ENCODE measurements at places on chromosomes 2 and 18.

DNA sequence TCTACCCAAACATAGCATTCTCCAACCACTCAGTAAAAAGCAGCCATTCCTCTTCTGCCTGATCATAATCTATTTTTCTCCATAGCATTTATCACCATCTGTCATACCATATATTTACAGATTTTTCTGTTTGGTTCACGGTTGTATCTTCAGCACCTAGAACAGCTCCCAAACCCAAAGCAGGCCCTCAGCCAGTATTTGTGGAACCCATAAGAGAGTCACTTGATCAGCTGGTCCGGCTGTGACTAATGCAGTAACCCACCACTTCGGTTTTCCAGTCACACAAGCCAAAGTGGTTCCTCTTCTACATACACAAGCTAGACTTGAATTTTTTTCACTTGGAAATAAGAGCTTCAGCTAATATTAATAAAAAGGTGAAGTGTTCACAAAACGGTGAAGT lies 511.6 kb upstream of the CELF4 start:
- DNase-seq = no peak

GRCh38 chr2:221816566-221816965 lies 244.5 kb upstream of the EPHA4 start:
- no peak for DNase-seq

DNA sequence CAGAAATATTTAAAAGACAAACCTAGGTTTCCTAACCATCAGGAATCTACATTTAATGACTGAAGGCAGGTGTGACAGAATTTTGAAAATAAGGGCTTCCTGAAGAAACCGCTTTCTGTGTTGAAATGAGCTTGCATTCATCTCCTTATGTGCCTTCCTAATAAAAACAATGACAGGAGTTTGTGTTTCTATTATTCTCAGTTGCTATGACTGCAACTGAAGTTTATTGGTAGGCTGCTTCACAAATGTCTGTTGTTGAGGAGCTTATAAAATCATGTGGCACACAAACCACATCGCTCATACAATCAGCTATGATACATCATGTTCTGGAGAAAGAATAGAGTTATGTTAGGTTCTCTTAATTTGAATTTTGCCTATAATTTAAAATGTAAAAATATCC lies 362.7 kb upstream of the SLC8A1 start:
- no peak for DNase-seq

DNA sequence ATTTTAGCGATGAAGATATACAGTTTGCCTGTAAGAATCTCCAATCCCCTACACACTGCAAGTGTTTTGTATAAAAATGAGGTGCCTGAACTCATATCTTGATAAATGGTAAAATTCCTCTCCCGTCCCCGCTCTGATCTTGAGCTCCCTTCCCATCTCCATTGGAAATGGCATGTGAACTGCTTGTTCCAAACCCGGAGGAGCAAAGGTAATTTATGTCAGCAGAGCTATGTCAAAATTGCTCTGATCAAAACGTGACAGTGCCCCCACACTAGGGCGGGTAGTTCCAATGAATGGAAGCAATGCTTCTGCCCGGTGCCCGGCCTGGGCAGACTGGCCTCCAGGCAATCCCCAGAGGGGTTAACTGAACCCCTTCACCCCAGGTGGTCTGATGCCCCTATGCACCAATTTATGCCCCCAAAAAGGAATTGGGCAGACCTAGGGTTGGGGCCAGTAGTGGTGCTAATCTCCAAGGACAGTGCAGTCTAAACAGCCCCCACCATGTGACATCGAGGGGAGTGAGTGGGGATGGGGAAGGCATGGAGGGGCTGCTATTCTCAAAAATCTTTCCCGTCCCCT lies 3.6 kb upstream of the GMPPA start:
- no peak for DNase-seq

DNA sequence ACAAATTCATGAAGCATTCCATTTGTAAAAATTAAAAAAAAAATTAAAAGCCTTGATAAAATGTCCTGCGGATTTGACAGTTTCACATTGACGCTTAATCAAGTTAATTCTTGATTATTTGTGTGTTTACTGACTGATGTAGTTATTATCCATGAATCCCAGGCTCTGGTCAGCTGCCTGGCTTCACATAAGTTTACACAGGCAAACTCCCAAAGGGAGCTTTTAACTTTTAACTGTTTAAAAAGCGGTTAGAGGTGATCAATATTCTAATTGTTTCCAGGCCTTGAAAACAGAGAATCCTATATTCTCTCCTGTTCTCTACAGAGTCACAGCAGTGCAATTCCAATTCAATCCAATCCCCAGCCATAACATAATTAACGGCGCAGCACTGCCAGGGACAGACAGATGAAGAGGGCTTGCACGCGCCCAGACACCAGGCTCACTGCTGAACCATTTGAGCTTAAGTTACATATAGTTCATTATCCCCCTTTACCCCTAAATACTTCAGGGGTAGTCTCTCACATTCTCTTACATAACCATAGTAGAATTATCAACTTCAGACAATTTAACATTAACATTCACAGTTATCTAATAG lies 47.5 kb downstream of the ATP8B1 start:
- no peak for DNase-seq

DNA sequence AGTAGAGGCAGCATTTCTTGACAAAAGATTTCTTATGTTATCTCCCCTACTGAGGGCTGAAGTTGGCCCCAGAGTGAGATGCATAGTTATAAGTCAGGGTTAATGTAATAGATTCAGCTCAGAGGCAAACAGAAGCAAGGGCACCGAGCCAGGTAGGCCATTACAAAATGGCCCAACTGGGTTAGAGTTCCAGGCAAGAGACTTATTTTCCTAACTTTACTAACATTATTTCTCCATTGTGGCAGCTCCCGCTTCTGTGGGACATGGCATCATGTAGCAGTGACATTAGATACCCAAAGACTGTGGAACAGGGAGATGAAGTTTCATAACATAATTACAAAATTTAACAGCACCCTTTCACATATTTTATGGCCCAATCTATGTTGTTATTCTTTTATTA lies 27.1 kb downstream of the TSPYL6 start:
- DNase-seq = no peak

DNA sequence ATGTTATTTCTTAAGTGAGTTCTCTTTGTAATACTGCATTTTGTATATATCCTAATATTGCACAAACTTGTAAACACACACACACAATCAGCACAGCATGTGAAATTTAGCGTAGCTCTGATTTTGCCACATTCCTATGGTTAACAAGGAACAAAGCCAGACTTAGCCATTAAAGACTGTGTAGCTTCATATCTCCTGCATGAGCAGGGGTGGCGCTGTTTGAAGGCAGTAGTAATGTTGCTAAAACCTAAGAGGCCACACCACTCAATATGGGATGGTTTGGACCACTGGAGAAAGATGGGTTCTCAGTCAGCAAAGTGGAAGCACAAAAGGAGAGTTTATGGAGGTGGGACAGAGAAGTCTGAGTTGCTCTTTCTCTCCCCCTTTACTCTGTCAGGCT lies 61.1 kb upstream of the RND3 start:
- no peak for DNase-seq

GRCh38 chr2:69773206-69773605 lies 31.3 kb downstream of the ANXA4 start:
- no peak for DNase-seq

- no peak for DNase-seq
Observed at GRCh38 chr2:195214072-195214471, 443.0 kb upstream of the SLC39A10 start.

DNA sequence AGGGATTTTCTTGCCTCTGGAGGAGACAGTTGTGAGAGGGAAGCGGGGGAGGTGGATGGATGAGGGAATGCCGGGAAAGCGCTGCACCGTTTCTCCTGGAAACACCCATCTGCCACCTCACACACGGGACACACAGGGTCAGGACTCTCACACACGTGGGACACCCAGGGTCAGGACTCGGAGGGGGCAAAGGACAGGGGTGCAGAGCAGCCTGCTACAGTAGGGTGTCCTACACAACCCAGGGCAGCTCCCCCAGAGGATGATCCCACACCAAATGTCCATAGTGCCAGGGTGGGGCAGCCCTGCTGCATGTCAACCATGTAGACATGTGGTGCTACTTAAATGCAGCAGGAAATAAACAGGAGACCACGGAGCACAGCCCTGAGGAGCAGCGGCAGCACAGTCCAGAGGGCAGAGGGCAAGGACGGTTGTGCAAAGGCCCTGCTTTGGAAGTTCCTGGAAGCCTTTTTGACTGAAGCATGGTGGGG lies 5.1 kb downstream of the RAMP1 start:
- DNase-seq = no peak

DNA sequence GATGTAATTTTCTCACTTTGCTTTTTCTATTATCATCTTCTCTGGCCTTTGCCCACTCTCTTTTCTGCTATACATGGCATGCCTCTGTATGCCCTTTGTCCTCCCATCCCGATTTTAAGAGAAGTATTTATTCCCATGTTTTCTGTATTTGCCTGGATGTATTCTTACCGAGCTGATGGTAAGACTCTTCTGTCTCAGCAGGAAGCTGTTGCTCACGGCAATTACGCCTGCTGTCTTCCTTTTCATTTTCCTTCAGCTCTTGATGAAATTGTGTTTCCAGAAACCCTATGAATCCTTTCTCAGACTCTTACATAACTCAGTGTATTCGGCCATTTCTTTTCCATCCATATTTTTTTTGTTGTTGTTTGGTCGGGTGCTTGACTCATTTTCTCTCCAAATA lies 121.6 kb downstream of the SP3 start:
- DNase-seq = no peak

DNA sequence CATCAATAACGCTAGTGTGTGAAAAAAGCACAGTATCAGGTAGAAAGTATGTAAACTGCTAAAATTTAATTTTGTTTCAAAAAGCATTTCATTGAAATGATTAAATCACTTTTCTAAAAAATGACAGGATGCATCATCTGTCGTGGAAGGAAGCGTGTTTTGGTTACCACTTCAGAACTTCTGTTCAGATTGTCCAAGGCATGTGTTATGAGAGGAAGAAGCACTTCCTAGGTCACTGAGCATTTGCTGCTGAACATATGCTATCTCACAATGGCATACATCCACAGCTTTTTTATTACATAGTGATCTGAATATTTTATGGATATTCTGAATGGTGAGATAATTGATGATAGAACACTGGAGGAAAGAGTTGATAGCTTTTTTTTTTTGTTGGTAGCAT lies 737.5 kb downstream of the SATB2 start:
- no peak for DNase-seq

- DNase-seq = no peak
Observed at GRCh38 chr2:30484995-30485394, 37.9 kb downstream of the LCLAT1 start.

DNA sequence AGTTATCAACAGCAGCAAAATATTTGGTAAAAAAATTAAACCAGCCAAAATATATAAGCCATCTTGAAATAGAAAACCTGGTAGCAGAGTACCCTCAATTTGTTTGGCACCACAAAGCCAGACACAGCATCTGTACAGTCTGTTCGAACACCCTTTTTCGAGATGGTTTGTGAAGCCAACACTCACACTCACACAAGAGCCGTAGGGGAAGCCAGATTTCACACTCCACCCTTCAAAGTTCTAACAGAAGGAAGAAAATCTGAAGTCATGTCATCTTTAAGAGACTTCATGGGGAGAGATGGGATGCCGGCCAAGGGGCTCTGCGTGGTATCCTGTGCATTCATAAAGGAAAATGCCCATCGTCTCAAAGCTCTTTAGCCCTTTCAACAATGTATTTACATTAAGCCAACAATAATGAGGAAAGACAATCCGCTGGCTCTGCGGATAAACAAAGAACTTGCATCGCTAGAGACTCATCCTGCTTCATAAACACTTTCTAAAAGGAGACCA lies 451.5 kb upstream of the CHST9 start:
- DNase-seq = no peak

DNA sequence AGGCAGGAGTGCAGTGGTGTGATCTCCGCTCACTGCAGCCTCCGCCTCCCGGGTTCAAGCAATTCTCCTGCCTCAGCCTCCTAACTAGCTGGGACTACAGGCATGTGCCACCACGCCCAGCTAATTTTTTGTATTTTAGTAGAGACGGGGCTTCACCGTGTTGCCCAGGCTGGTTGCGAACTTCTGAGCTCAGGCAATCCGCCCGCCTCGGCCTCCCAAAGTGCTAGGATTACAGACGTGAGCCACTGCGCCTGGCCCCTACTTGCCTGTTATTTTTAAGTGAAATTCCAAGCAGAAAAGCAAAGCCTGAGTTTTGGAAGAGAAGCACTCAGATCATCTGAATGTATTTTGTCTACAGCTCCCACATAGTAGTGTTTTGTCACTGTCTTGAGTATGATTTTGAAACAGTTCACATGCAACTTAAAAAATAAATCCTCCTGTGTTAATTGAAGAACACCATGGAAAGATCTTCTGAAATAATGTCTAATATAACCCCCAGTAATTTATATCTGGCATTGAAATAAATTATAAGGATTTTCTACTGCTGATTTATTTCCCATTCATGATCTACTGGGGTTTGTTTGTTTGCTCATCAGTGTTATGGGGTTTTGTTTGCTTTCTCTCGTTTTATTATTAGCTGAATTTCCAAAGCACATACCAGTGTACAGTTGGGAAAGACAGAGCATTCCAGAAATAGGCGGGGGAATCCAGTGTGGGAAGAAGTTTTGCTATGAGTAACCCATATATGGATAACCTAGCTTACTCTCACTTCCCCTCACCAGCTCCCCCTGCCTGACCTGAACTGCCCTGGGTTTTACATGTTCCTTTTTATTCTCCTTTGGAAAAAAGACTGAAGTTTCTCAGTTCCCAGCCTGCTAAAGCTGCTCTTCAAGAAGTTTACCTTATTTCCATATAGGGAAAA lies 80.1 kb upstream of the MAP3K20 start:
- DNase-seq = no peak
